ENCODE measurements at places on chromosomes 13 and 19. TPM values are rescaled to one million over a fixed set of nuclear protein-coding genes. Genes with fewer than 3 reads are reported as not detected.

FCAR gene
- total RNA-seq, result not detected

NDUFA13 gene
- 326 TPM for total RNA-seq

BCAM gene
- 67.7 TPM for total RNA-seq

ZNF773 gene
- total RNA-seq, result 10.6 TPM

SCN1B gene
- total RNA-seq, result 4.3 TPM

ATP4B gene
- total RNA-seq, result not detected

GZMM gene
- not detected for total RNA-seq

PLA2G4C gene
- total RNA-seq, result 22.9 TPM

IRGC gene
- total RNA-seq, result not detected

SMIM44 gene
- total RNA-seq, result not detected

NDFIP2 gene
- total RNA-seq, result 54.3 TPM

RNF225 gene
- total RNA-seq, result not detected

CGB5 gene
- not detected for total RNA-seq

OR7G3 gene
- not detected for total RNA-seq

IZUMO2 gene
- not detected for total RNA-seq

RUBCNL gene
- total RNA-seq, result not detected

TDRD12 gene
- total RNA-seq, result 4.4 TPM

ZNF471 gene
- not detected for total RNA-seq

BLVRB gene
- total RNA-seq, result 649 TPM

CYP4F12 gene
- total RNA-seq, result 2.6 TPM

AKT1S1 gene
- 12.9 TPM for total RNA-seq

GJB6 gene
- not detected for total RNA-seq

RFX2 gene
- 2.0 TPM for total RNA-seq

KIR2DL1 gene
- not detected for total RNA-seq

SH2D3A gene
- total RNA-seq, result 12.9 TPM

NXNL1 gene
- total RNA-seq, result not detected

ZNF559 gene
- 3.9 TPM for total RNA-seq

PRR20B gene
- total RNA-seq, result not detected

VMAC gene
- total RNA-seq, result 1.7 TPM

IL11 gene
- not detected for total RNA-seq

ZNF71 gene
- 22.5 TPM for total RNA-seq

SHC2 gene
- total RNA-seq, result 1.2 TPM

ZIK1 gene
- total RNA-seq, result 6.9 TPM

TMEM59L gene
- total RNA-seq, result 0.90 TPM

B3GNT3 gene
- total RNA-seq, result 15.8 TPM

FXYD3 gene
- total RNA-seq, result not detected

EXOC3L2 gene
- not detected for total RNA-seq

FGF9 gene
- not detected for total RNA-seq

ATP4A gene
- total RNA-seq, result not detected

LSR gene
- 13.0 TPM for total RNA-seq

PRR12 gene
- total RNA-seq, result 2.3 TPM

MCF2L gene
- 3.4 TPM for total RNA-seq

APLP1 gene
- total RNA-seq, result 58.7 TPM

HSH2D gene
- total RNA-seq, result not detected

All from Caki2 (cell line).